ENCODE measurements at places on chromosomes 12 and 14. TPM values are rescaled to one million over a fixed set of nuclear protein-coding genes. Genes with fewer than 3 reads are reported as not detected.

The SNRPF gene
- total RNA-seq, result 6.2 TPM

The ENTPD5 gene
- total RNA-seq, result 12.7 TPM

The ASCL4 gene
- not detected for total RNA-seq

The LPAR5 gene
- total RNA-seq, result under 0.01 TPM

The KLHL42 gene
- total RNA-seq, result 42.0 TPM

The AQP6 gene
- total RNA-seq, result not detected

The KRT72 gene
- not detected for total RNA-seq

The C12orf56 gene
- total RNA-seq, result under 0.01 TPM

The FZD10 gene
- not detected for total RNA-seq

The TSPAN11 gene
- 10.0 TPM for total RNA-seq

The NEMP1 gene
- total RNA-seq, result 6.5 TPM

The PRH2 gene
- total RNA-seq, result not detected

The TMTC1 gene
- total RNA-seq, result 69.2 TPM

The CCDC197 gene
- not detected for total RNA-seq

The LHX5 gene
- not detected for total RNA-seq

The SOAT2 gene
- not detected for total RNA-seq

The TAS2R19 gene
- 7.6 TPM for total RNA-seq

Data from osteoblast (primary cell).